Aorta (tissue), 5 donors: ENCODE measurements at places on chromosomes 6 and 20. TPM values are rescaled to one million over a fixed set of nuclear protein-coding genes. Genes with fewer than 3 reads are reported as not detected.

PI3 gene
- not detected for total RNA-seq

HEY2 gene
- 19.1 TPM for total RNA-seq

SDCBP2 gene
- total RNA-seq, result 5.3 TPM

DNA sequence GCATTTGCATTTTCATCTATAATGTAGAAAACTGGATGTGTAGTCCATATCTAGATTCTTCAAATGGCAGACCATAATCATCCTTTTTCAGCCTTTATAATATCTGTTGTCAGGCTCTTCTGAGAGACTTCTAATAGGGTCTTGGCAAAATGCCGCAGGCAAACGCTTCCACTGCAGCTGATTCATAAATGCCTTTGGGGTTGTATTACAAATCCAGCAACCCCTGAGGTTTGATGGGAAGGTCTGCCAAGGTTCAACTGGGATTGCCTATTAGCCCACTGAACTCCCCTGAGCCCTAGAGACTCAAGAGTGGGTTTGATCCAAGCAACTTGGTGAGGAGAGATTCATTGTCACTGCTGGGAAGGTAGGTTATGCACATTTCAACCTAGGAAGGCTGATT is 365.2 kb upstream of the POU3F2 start:
- no peak for DNase-seq

GRCh38 chr6:152063170-152063921 is 255.9 kb downstream of the ESR1 start:
- DNase-seq, result no peak

DNA sequence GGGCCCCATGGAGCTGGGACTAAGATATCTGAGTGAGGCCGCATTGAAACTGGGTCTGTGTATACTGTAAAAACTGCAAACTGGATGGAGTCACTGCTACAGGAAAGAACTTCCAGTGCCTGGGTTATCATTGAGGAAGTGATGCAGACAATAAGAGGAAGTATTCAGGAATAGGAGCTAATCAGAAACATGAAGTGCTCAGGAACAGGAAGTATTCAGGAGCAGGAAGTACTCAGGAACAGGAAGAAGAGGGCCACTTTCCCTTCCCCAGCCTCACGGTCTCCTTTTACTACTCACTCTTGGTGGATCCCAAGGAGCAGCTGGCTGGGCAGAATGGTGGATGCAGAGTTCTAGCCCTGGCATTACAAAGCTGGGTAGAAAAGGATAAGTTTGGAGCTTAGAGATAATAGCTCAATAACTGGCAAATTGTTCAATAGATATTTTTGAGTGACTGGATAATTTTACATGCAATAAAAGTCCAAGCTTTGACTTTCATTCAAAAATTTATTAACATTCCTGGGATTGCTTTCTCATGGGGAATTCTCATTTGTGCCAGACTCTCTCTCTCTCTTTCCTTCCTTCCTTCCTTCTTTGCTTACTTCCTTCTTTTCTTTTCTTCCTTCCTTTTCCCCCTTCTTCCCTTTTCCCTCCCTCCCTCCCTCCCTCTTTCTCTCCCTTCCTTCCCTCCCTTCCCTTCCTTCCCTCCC is 82.2 kb upstream of the PAX1 start:
- no peak for DNase-seq

DNA sequence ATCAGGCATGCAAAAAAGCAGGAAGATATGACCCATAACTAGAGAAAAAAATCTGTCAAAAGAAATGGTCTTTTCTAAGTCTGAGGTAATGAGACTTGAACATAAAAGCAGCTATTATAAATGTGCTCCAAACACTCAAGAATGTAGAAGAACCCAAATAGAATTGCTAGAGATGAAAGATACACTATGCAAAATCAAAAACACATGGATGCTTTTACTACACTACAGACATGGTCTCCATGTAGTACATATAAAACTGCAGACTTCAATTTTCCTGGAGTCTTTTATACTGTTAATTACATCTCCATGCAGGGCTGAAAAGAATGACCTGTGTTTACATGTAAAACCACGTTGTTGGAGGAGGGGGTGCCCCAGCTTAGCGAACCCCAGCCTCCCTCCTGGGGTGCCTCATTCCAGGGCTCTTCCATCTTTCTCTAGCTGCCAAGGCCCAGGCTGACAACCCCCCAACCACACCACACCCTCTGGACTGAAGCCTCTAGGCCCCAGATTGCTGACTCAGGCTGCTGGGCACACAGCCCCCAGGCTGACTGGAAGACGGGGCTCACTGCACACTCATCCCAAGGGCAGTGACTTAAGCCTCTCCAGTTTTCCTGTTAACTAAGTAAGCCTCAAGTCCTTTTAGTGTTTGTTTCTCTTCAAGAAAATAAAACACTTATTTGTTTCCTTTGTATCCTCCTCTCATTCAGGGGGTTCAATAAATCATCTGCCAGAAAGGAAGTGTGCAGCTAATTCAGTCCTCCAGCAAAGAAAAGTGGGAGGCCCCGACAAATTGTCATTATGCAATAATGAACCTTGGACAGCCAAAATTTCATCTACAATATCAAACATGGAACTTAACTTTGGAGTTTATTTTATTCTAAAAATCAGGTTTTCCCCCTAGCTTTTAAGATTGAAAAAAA is 26.0 kb upstream of the PLAGL1 start:
- DNase-seq, result no peak

CD93 gene
- total RNA-seq, result 123 TPM

- DNase-seq, result no peak
Measured at GRCh38 chr6:162999575-163000285, 272.0 kb downstream of the PACRG start.

GRCh38 chr6:107115695-107116327 is 496 bp upstream of the BEND3 start:
- DNase-seq, result peak; percentile 80

- no peak for DNase-seq
Measured at GRCh38 chr20:10236540-10237533, 18.2 kb downstream of the SNAP25 start.

GRCh38 chr6:73481969-73482368 is 20.4 kb downstream of the MTO1 start:
- no peak for DNase-seq

GRCh38 chr20:50574586-50574985 is 64.4 kb downstream of the PTPN1 start:
- DNase-seq, result no peak

DNA sequence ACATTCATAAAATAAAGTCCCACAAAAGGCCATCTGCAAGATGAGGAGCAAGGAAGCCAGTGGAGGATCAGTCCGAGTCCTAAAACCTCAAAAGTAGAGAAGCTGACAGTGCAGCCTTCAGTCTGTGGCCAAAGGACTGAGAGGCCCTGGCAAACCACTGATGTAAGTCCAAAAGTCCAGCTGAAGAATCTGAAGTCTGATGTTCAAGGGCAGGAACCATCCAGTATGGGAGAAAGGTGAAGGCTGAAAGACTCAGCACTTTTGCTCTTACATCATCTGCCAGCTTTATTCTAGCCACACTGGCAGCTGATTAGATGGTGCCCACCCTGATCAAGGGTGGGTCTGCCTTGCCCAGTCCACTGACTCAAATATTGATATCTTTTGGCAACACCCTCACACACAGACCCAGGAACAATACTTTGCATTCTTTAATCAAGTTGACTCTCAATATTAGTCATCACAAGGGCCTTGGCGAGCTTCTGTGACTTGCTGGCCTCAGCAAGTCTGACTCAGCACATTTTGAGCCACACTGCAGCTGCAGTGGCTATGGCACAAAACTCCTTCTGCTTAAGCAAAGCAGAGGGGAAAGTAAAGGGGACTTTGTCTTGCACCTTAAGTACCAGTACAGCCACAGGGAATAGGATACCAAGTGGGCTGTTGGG is 1370.3 kb upstream of the CITED2 start:
- DNase-seq, result no peak

DNA sequence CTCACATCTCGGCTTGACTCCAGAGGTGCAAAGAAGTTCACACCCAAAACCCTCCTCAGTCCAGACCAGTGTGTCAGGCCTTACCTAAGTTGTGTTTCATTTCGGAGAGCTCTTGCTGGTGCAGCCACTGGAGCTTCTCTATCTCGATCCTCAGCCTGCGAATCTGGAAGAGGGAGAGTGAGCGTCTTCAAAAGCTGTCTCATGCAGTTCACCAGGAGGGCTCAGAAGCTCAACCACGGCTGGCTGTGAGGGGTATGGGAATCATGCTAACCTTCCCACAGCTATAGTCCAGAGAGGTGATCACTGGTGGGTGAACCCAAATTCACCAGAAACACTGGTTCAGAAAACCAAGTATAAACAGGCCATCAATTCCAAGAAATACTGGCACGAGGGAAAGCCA is 129.4 kb downstream of the ZMYND8 start:
- no peak for DNase-seq

- DNase-seq, result peak; percentile 14
Measured at GRCh38 chr20:45983279-45983743, 11.3 kb upstream of the ZNF335 start.

GRCh38 chr20:29740601-29740950 is 1516.9 kb upstream of the DEFB115 start:
- DNase-seq, result peak; percentile 55

- DNase-seq, result peak; percentile 81
Measured at GRCh38 chr6:11538052-11538818, 686 bp downstream of the TMEM170B start.

DNA sequence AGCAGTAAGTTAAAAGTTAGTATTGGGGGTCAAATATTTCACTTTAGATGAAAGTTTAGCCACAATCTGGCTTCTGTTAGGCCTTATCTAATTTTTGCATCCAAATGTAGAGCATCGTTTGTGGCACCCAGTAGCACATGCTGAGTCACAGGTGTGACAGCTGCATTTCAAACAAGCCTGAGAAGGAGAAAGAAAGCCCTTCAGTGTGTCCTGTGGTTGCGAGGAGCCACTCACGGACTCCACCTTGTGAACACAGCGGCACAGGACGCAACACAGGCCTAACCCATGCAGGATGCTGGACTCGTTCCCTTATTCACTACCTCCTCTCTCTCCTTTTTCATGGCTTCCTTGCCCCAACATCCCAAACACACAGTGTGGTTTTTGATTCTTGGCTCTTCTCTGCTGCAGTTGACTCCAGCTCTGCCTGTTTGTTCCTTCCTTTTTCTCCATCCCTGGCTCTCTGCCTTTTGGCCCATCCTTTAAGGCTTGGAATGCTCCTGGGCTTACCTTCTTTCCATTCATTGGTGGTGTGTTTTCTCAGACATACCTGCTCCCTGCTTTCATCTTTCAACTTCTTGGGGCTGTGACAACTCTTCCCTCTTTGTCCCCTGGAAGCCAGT is 124.2 kb downstream of the SLC16A10 start:
- no peak for DNase-seq

DNA sequence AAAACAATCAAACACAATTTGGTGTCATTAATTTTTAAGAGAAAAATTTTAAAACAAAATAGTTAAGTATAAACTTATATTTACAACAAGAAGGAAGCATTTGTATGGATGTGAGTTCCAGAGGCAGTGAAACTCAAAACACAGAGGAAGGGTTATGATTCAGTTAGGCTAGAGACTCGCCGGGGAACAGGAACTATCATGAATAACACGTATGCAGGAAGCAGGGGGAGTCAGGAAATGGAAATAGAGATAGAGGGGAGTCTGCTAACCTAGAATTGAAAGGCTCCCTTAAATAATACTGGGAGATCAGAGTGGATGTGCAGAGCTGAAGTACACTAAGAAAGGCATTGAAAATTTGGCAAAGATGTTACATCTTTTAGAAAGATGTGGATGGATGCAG is 14.2 kb upstream of the HLA-DRB1 start:
- DNase-seq, result no peak

FOXQ1 gene
- total RNA-seq, result not detected

- DNase-seq, result no peak
Measured at GRCh38 chr6:33755070-33755869, 8.6 kb upstream of the IP6K3 start.

DNA sequence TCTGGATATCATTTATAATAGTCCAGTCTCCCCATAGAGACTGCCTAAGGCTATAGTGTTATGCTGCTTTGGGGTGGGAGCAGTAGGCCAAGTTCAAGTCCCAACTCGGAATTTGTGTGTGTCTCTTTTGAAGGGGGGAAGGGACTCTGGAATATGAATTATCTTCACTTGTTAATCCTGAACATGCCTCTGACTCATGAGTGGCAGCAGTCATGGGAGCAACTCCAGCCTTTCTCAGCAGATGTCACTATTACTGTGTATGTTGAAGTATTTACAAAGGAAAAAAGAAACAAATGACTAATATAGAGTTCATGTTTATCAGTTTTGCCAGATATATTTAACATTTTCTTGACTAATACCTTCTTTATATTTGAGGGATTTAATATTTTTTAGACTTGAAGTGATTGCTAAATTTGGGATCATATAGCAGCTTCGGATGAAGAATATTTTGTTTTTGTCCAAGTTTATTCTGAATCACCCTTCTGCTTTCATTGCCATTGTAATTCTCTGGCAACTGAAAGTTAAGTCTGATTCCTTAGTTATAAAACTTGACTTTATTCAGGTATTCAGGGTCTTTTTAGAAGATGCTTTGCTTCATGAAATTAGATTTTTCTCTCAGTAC is 23.4 kb downstream of the FAM217A start:
- DNase-seq, result no peak

DNA sequence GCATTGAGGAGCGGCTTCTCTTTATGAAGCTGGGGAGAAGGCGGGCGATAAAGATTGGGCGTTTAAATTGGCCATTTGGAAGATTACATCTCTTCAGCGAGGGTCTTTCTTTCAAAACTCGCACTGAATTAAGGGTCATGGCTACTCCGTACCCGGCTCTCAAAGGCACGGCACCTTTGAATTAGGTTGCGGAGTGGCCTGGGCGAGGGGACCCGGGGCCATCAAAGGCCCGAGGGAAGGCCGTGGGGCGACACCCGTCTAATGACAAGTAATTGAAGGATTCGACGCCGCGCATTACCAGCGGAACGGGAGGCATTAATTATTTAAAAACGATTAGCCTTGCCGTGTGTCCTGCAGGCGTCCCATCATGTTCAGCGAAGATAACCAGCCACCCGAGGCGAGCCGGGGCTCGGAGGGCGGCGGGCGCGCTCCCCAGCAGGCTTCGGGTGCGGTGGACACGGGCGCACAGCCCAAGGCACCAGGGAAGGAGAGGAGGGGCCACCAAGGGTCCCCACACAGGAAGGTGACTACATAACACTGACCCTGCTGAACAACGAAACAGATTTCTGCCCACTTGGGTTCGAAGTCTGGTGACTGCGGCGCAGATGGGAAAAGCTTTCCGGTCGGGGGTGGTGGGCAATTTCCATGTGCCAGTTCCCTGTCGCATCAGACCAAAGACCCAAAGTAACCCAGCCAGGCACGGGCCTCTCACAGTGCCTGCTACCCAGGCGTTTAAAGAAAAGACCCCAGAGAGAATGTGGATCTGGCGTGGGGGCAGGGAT is 7.4 kb downstream of the FOXA2 start:
- no peak for DNase-seq

GSTA1 gene
- 1.7 TPM for total RNA-seq

RIMS1 gene
- total RNA-seq, result 5.7 TPM

CCM2L gene
- total RNA-seq, result 7.4 TPM

- DNase-seq, result no peak
Measured at GRCh38 chr6:5053864-5054244, 31.3 kb upstream of the PPP1R3G start.

GTSF1L gene
- not detected for total RNA-seq

KIF25 gene
- not detected for total RNA-seq

MICB gene
- total RNA-seq, result 4.7 TPM

SMOC2 gene
- total RNA-seq, result 203 TPM
